HFFc6 (cell line): ENCODE measurements at places on chromosomes 1 and 21.

- no peak for DNase-seq
These were observed 110.9 kb downstream of the ASTN1 start for GRCh38 chr1:177053648-177054047.

GRCh38 chr1:31672986-31673385, 28.3 kb upstream of the PEF1 start:
- DNase-seq = no peak

DNA sequence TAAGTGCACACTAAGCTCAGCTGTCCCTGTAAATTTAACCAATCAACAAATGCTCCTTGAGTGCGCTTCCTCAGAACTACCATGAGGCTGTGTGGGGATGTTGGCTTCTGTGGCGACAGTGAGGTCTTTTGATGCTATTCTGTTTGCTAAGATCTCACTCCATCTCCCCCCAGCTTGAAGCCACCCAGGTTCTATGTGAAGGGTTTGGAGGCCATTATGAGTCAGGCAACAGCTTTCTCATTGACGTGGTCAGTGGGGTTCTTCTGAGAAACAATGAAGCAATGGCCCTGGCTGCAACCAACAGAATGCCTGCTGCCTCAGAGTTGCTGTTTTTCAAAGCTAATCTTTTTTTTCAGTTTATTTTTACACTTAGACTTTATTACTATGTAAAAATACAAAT, 205.5 kb downstream of the PTBP2 start:
- no peak for DNase-seq

GRCh38 chr1:59504276-59504675, 207.4 kb downstream of the FGGY start:
- no peak for DNase-seq

DNA sequence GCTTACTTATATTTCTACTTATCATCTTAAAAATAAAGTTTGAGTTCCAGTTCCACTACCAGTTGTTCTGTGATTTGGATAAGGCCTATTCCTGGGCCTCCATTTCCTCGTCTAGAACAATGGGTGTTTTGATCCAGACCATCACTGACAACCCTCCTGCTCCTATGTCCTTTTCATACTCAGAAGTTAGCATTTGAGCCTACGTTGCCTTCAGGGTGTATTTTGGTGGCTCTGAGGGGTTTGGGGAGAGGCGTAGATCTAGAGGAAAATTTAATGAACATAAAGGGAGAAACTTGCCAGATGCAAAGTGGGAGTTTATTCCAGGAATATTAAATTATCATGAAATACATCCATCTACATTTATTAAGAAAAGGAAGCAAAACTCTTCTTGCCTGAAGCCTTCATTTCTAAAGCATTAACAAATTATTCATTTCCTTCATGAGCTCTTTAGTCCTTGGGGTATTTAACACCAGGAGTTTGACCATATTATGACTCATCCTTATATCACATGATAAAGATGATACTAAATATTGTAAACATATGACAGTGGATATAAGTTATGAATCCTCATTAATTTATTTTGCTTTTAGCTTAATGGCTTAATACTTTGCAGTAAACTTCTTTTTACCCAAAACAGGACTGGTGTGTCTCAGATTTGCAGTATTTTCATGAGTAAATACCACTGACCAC, 47.2 kb upstream of the SYT14 start:
- no peak for DNase-seq

DNA sequence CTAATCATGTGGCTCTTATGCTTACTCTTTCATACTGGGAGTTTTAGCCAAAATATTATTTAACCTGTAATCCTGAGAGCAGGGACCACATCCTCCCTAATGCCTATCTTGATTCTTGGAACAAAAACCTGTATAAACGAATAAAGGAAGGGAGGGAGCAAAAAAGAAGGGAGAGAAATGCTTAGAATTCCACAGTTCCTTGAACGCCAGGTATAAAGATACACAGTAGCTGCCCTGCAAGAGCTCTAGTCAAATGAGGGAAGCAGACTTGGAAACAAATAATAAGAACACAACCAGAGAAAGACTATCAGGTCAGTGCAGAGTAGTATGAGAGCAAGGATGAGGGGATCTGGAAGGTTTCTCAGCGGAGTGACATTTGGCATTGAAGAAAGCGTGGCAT, 116.3 kb downstream of the SLC30A10 start:
- DNase-seq = no peak
